ENCODE measurements at places on chromosomes 2 and 18.

- DNase-seq, result no peak
These were observed 59.5 kb downstream of the ATAD2B start for GRCh38 chr2:23867449-23867848.

DNA sequence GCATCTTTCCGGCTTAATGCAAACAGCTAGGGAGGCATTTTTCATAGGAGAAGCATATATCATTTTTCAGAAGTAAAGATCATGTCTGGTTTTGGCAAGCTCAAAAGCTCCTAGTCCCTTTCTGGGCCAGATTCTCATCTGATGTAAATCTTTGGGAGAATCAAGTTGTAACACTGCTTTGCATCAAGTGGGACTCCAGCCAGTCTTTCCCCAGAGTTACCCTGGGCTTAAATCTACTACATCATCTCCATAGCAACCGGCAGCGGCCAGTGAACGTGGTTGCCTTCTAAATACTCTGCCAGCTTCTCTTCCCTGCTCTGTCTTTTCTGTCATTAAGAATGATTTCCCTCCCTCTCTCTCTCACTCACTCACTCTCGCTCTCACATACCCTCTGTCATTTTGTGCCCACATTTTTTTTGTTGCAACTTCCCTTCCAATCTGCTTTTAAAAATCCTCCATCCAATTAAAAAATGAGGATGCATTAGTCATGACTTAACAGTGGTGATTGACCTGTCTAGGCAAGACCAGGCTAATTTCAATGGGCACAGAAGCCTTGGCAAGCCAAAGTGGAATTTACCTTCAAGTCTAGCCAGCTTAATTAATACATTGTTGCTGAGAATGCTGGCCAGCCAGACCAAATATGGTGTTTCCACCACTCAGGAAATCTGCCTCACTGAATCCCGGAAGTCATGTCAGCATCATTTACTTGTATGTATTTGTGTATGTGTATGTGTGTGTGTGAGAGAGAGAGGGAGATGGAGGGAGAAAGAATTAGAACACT lies 93.0 kb downstream of the NRP2 start:
- no peak for DNase-seq

- DNase-seq, result no peak
These were observed 728.8 kb upstream of the PIK3C3 start for GRCh38 chr18:41226186-41226585.

DNA sequence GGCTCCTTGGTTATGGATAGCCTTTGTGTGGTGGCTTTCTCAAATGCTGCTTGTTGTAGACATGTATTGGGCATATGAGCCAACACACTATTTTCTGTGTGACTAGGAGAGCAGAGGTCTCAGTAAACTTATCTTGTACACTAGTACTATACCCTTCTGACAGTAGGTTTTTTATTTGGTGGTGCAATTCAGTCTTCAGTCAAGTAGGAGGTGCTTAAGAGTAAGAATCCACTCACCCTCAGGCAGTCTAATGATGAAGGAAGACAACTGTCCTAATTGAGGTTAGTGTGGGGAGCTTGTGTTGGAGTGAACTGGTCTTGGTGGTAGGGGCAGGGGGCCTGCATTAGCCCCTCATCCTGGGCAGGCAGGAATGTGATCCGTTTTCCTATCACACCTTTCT lies 164.0 kb downstream of the SLC4A10 start:
- DNase-seq, result no peak

DNA sequence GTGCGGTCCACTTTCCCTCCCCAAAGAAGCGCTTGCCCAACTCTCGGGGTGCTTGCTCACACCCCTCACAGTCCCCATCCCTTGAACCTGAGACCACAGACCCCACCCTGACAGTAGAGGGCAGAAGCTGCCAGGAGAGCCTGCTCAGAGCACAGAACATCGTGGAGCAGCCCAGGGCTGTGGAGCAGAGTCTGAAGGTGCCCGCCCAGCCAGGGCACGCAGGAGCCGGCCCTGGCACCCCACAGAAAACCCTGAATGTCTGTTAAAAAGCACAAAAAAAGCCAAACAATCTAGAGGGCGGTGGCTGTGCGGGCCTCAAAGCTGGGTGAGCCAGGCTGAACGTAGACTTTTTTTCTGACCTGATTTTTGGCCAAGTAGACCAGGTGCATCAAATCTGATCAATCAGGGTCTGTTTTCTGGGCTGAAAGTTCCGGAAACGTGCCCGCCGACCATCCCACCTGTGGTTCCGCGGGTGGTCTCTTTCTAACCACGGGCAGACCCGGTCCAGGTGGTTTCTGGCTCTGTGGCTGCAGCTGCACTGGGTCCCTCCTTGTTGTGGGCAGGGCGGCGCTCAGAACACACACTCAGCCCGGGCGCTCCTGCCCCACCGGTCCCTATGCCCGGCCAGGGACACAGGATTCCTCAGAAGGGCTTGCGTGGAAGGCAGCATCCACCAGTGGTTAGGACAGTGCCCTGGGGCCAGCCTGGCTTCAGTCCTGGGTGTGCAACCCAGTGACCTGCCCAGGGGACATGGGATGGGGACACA lies 66.3 kb downstream of the SLC66A2 start:
- no peak for DNase-seq

GRCh38 chr2:66239655-66240054 lies 195.3 kb upstream of the MEIS1 start:
- DNase-seq, result no peak

- DNase-seq, result no peak
These were observed 1.5 kb downstream of the DAPL1 start for GRCh38 chr2:158796652-158797051.

GRCh38 chr2:223941579-223942277 lies 3.4 kb downstream of the WDFY1 start:
- peak; percentile 68 for DNase-seq

- no peak for DNase-seq
These were observed 249.4 kb upstream of the UBE2E3 start for GRCh38 chr2:180730976-180731375.

- DNase-seq, result no peak
These were observed 40.5 kb upstream of the PAPOLG start for GRCh38 chr2:60715561-60715960.

GRCh38 chr2:211128287-211128686 lies 571.9 kb downstream of the CPS1 start:
- DNase-seq, result no peak

DNA sequence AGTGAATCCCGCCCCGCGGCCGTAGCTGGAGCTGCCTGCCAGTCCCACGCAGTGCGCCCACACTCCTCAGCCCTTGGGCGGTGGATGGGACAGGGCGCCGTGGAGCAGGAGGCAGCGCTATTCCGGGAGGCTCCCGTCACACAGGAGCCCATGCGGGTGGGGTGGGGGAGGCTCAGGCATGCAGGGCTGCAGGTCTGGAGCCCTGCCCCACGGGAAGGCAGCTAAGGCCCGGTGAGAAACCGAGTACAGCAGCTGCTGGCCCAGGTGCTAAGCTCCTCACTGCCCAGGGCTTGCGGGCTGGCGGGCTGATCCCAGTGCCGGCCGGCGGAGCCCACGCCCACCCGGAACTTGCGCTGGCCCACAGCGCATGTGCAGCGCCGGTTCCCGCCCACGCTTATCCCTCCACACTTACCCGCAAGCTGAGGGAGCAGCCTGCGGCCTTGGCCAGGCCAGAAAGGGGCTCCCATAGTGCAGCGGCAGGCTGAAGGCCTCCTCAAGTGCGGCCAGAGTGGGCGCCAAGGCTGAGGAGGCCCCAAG lies 1152.8 kb upstream of the CELF4 start:
- DNase-seq, result no peak

DNA sequence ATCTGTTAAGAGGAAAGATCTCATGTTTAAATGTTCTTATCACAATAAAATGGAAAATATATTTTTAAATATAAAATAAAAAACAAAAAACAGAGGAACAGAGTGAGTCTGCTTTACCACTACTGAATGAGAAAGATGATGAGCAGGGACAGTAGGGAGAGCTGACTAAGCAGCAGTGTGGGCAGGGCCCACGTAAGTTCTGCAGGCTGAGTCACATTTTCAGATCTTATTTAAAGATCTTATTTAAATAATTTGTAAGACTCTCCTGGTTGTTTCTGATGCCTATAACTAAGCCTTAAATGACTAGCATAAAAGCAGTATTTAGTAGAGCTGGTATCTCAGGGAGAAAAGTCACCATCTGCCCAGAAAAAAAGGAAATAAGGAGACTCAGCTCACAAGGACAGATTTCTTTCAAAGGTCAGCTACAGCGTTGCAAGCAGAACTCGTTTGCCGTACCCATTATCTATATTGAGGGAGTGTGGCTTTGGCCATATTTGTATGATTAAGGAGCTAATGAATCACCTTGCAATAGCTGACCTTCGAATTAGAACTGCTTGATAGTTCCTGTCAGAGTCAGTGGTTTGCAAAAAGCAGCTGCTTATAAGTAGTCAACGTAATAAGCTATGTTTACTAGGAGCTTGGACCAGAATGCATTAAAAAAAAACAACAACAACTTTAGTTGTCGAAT lies 322.1 kb upstream of the CHAC2 start:
- DNase-seq, result no peak

- no peak for DNase-seq
These were observed 68.0 kb upstream of the CRIM1 start for GRCh38 chr2:36287363-36288275.

GRCh38 chr18:77140439-77141109 lies 8.0 kb upstream of the MBP start:
- DNase-seq, result no peak

All from foreskin melanocyte (primary cell).